ENCODE measurements at places on chromosomes 2 and 18.

DNA sequence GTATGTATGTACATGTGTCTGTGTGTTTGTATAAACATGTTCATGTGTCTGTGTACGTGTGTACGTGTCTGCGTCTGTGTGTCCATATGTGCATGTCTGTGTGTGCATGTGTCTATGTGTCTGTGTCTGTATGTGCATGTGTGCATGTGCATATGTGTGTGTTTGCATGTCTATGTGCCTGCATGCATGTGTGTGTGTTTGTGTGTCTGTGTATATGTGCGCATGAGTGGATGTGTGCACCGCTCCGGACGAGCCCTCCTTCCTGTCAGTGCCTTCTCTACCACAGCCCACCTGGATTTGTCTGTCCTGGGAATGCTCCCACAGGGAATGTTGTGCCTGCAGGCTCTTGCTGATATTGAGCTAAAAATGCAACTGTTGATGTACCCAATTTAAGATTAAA is 113.3 kb upstream of the EPC2 start:
- no peak for DNase-seq

- no peak for DNase-seq
Observed at GRCh38 chr2:73074110-73075069, 2.9 kb upstream of the SFXN5 start.

GRCh38 chr2:178844269-178844668 is 37.0 kb upstream of the TTN start:
- no peak for DNase-seq

- no peak for DNase-seq
Observed at GRCh38 chr2:41911033-41911432, 136.8 kb upstream of the PKDCC start.

DNA sequence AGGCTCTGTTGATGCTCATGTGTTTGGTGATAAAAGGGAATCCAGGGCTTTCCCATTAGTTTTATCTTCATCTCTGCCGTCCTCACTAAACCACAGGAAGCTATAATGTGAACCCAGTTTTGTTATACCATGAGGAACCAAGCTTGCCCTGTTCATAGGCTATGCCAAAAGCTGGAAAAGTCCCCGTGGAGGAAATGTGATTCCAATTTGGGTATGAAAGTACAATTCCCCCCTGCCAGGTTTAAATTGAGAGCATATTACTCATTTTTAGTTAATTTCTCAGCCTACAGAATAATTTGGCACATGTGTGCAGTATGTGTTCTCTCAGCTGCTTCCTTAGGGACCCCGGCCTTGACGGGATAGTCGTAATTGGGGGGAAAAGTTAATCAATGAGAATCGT is 327.4 kb downstream of the RND3 start:
- DNase-seq, result no peak

- no peak for DNase-seq
Observed at GRCh38 chr2:165055082-165055851, 99.9 kb upstream of the SLC38A11 start.

DNA sequence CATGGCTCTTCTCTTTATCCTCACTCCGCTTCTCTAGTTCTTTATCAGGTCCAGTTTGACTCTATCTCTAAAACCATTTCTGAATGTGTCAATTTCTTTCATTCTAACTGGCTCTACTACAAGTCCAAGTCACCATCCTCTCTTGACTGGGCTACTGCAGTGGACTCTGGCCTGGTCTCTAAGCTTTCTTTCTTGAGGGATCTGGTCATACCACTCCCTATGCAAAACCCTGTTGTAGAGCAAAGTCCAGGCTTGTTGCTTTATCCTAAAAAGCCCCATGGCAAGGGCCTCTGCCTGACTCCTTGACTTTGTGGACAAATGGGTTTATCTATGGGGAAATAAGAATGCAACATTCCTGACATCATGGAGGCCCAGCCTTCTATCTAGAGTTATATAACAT is 87.1 kb downstream of the BCL2L11 start:
- DNase-seq, result no peak

- DNase-seq, result no peak
Observed at GRCh38 chr2:235536711-235537110, 42.9 kb downstream of the AGAP1 start.

DNA sequence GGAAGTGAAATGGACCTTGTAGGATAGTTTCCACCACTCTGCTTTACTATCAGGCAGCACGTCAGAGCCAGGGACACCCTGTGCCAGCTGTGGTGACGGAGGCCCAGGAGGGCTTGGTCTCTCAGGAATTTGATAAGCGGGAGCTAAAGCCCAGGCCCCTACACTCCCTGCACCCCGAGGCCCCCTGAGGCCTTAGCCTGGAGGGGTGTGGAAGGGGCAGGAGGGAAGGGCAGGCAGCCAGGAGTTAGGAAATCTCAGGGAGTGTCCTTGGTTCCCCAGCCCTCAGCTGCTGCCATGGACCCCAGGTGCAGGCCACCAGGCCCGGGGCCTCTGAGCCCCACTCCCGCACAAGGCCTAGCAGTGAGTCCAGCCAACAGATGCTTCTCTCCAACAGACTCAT is 38.2 kb downstream of the PDIA6 start:
- no peak for DNase-seq

DNA sequence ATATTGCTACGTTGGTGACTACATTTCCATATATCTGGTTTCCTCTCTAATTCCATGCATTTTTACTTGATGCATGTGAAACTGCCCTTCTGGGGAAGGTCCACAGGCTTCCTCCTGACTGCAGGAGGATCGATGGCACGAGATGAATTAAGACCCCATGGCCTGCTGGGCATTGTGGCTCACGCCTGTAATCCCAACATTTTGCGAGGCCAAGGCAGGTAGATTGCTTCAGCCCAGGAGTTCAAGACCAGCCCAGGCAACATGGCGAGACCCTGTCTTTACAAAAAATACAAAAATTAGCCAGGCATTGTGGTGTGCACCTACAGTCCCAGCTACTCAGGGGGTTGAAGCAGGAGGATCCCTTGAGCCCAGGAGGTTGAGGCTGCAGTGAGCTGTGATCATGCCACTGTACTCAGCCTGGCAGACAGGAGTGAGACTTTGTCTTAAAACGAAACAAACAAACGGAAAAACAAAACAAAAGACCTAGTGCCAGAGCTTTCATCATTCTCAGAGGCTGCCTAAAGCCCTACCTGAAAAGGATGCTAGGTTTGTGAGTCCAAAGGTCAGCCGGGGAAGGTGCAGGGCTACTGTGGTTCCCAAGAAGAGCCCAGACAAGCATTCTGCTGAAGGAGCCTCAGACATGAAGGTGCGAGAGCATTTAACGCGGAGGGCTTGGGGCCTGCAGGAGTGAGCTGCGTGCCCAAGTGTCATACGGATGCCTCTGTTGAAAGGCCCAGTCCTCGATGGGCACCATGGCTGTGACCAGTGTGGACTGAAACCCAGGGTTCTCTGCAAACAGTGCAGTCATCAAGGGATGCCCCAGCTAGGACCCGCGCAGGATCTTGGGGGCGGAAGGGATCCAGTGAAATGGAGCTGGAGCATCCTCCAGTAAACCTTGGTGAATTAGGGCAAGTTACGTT is 21.6 kb downstream of the GPR55 start:
- no peak for DNase-seq

DNA sequence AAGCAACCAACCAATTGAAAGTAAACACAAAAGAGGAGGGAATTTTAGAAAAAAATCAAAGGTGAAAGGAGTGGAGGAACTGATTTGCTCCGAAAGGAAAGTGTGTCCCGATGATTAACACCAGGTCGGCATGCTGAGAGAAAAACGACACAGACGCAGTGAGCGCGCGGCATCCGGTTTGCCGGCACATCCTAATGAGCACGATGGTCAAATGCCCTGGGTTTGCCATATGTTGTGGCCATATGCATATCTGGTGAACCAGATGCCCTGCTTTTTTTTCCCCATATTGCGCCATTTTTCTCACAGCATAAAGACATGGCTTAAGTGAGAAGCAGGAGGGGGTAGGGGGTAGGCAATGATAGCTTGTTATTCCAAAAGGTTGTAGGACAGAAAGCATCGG is 626.7 kb downstream of the BCL11A start:
- no peak for DNase-seq

- no peak for DNase-seq
Observed at GRCh38 chr2:147468963-147469362, 375.9 kb upstream of the ACVR2A start.

Measured in A549 (cell line).